ENCODE measurements at places on chromosomes 3 and 15.

DNA sequence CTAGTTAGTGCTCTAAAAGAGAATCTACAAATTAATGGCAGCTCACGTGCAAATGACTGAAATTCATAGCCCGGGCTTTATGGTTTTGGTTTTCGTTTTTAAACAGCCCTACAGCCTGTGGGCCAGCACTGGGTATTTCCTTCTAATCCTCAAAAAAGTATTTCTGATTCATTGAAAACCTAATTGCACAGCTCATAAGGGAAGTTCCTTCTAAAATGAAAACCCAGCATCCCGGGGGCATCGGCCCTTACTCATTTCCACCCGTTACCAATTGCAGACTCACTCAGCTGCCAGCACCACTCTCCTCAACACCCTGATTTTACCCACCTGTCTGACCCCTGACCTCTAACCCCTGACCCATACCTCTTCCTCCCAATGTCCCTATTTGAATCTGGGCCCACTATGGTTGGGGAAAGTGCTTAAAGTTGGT, 59.5 kb upstream of the ZNF148 start:
- no peak for DNase-seq

- DNase-seq, result peak; percentile 52
These were observed 31.6 kb downstream of the COL8A1 start for GRCh38 chr3:99669879-99670555.

DNA sequence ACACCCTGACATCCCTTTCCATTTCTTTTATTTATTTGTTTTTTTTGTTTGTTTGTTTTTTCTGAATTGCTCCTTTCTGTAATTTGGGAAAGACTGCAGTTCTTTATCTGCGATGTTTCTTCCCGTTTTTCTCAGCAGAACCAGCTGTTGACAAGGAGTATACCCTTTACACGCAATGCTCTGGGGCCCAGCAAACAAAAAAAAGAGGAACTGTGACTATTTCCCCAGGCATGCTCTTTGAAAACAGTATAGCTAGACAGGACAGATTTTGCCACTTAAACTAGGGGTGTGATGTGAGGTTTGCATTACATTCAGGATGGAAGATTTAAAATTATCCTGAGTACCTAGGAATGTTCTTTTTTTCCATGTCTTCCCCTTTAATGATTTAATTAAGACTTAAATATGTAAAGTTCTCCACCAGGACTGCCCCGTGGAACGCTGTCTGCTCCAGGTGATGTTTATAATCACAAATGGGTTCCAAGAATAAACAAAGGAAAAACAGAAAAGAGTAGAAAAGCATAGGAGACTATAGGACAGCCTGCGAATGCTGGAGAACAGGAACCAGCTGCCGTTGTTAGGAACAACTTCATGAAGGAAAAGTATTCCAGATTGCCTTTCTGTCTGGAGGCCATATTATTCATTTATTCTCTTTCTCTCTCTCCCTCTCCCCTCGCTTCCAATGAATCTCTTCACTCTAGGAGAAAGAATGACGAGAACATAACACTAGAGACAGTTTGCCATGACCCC, 43.3 kb downstream of the TGFBR2 start:
- DNase-seq, result peak; percentile 91

- DNase-seq, result peak; percentile 36
These were observed 573 bp downstream of the MME start for GRCh38 chr3:155080692-155081091.

GRCh38 chr3:39809181-39809994, at the start of gene MYRIP:
TSS of gene MYRIP (plus strand) at chr3:39809609. CDS start at chr3:39900817, 91,208 bp downstream.
- no peak for DNase-seq

DNA sequence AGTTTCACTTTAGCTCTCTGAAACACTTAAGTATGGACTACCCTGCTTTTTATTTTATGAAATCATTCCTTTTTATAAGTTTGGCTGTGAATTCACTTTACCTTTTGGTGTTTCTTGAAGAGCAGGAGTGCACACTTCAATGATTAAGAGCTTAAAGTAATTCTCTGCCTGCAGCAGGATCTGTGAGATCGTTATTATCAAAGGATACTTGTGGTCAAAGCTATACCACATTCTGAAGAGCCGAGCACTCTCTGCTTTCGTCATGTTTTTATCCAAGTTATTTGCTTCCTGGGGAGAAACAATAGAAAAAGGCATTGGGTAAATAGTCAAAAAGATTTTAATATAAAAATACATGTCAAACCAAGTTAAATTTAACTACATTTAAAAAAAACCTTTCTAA, 243.7 kb downstream of the CHST2 start:
- DNase-seq, result peak; percentile 62

DNA sequence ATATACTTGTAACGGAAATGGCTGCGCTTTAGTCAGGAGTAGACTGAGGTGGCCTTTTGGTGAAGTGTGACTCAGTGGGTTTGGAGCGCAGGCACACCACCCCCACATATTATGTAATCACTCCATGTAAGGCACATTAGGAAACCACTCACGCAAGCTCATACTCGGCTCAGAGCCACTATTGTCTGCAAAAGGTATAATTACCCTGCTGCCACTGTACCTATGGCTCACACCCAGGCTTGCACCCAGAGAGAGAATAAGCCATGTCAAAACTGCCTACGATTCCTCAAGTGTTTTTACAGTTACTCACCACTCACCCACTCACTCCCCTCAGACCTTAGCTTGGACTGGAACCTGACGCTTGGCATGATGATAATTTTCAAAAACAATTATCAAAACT, 611.9 kb upstream of the CCDC54 start:
- DNase-seq, result no peak

DNA sequence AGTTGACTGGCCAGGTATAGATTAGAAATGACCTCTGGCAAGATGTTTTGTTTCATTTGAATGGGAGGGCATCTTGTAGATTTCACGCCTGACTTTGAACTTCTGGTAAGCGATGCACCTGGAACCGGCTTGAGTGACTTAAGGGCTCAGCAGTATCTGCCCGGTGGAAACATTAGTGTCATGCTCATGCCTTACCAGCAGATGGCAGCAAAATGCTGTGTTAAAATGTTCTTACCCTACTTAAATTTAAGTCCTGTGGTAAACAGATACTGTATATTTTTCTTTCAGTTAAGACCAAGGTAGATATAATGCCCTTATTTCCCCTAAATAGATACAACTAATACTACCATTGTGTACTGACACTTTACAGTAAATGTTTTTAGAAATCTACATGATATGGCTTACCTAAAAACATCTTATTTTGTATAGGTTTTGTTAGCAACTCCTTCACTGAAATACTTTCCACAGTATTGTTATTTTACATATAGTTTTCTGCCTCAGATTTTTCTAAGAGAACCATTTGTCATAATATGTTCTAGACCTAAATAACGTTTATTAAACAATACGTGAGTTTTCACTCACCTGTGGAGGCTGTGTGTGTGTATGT, 25.5 kb downstream of the ASB7 start:
- DNase-seq, result peak; percentile 75

- DNase-seq, result no peak
These were observed 56.2 kb upstream of the FILIP1L start for GRCh38 chr3:100170486-100170885.

- DNase-seq, result peak; percentile 66
These were observed 485 bp downstream of the CELF6 start for GRCh38 chr15:72319360-72319984.

GRCh38 chr15:83869341-83869740, 215.4 kb downstream of the ADAMTSL3 start:
- no peak for DNase-seq

GRCh38 chr15:90291679-90292356, 26.3 kb downstream of the NGRN start:
- DNase-seq, result no peak

DNA sequence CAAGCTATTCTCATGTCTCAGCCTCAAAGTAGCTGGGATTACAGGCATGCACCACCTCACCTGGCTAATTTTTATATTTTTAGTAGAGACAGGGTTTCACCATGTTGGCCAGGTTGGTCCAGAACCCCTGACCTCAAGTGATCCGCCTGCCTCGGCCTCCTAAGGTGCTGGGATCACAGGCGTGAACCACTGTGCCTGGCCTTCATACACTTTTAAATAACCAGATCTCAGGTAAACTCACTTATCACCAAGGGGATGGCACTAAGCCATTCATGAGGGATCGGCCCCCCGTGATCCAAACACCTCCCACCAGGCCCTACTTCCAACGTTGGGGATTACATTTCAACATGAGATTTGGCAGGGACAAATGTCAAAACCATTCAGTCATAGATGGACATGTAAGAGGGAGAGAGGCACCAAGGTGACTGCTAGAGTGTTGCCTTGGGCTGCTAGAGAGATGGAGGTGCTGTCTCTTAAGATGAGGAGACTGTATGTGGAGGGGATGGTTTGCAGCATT, 13.3 kb upstream of the DOCK3 start:
- no peak for DNase-seq

- peak; percentile 49 for DNase-seq
These were observed 212.5 kb downstream of the OSBPL10 start for GRCh38 chr3:31768479-31769125.

GRCh38 chr3:64270142-64270865, 45.0 kb upstream of the PRICKLE2 start:
- no peak for DNase-seq

- DNase-seq, result no peak
These were observed 26.7 kb downstream of the SLC6A1 start for GRCh38 chr3:11019116-11019819.

DNA sequence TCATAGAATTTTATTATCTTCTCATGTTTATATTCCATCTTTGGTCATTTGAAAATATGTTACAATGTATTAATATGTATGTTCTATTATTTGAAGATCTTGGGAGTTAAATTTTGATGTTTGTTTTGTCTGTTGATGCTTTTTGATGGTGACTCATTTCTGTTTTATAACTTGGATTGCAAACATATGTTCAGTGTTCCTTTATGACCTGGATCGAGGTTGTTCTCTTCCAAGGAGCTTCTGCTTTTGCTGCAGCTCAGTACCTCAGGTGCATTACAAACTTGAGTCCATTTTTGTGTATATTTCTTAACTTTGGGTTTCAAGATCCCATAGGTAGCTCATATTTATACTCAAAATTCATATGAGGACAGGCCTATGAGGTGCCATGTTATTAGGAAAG, 37.1 kb downstream of the ESYT3 start:
- DNase-seq, result no peak

GRCh38 chr3:74139648-74140047, 474.8 kb downstream of the CNTN3 start:
- DNase-seq, result no peak

GRCh38 chr3:66490214-66490613, 10.6 kb downstream of the LRIG1 start:
- peak; percentile 75 for DNase-seq

- DNase-seq, result no peak
These were observed 633 bp downstream of the THPO start for GRCh38 chr3:184377374-184377773.

DNA sequence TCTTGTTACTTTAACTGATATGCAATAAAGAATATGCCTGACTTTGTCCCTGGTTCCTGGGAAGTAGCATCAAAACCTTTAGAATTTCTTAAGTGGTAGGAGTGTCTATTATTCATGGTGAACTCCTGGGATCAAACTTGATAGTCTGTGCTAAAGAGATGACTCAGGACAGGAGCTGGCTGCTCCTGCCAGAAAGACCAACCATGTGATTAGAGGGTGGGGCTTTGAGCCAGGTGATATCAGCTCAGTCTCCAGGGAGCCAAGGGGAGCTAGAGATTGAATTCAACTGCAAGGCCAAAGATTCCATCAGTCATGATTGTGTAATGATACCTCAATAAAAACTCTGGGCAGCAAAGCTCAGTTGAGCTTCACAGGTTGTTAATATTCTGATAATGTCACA, 20.6 kb upstream of the TMC3 start:
- DNase-seq, result no peak

- DNase-seq, result no peak
These were observed 188.4 kb upstream of the ST8SIA2 start for GRCh38 chr15:92205255-92205739.

GRCh38 chr3:137065381-137065780, 107.6 kb downstream of the IL20RB start:
- no peak for DNase-seq

DNA sequence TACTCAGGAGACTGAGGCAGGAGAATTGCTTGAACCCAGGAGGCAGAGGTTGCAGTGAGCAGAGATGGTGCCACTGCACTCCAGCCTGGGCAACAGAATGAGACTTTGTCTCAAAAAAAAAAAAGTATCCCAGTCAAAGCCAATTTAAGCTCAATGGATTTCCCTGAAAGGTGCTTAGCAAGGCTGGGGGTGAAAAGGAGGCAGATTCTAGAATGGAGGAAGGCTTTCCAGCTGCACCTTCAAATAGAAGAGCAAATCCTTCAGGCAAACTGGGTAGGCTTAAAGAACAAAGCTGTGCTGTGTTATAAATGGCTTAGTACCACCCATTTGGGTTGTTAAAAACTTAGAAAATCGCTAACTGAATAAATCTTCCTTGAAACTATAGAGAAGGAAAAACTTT, 3.0 kb upstream of the IFT57 start:
- no peak for DNase-seq

- peak; percentile 56 for DNase-seq
These were observed 35.2 kb downstream of the TSC22D2 start for GRCh38 chr3:150443331-150443741.

DNA sequence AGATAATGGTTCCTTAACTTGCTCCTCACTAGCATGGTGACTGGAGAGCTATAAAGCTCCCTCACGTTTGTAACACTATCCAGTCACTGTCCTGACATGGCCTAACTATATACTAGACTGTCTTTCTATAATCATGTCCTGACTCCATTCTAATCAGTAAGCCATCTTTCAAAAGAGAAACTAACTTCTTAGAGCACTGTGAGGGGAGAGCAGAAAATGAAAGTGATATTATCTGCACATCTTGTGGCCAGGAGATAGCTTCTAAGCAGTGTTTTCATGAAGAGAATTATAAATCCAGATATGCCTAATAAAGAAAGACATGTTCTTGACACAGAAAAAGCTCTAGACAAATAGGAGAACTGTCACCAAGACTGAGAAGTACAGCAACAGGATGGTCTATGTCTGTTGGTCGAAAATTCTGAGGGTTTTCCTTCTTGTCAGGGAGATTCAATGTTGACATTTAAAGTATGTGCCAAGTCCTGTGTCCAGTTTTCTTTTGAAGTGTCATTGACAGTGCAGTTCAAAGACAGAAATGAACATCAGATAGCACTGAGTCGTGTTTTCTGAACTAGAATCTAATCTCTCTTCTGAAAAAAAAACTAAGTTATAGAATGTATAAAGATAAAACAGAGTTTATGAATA, 230.6 kb upstream of the PEX5L start:
- no peak for DNase-seq

DNA sequence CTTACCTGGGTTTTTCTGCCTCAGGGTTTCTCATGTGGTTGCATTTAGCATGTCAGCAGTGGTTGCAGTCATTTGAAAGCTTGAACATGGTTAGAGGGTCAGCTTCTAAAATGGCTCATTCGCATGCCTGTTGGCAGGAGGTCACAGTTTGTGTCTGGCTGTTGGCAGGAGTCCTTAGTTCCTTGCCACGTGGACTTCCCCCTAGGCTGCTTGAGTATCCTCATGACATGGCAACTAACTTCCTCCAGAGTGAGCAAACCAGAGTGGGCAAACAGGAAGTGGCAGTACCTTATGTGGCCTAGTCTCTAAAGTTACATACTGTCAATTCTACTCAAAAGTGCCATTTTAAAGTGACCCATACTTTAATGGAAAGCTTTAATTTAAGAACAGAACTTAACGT, 3.4 kb upstream of the UNC13C start:
- no peak for DNase-seq

GRCh38 chr3:111538681-111539083, 3.3 kb upstream of the CD96 start:
- DNase-seq, result peak; percentile 89

- DNase-seq, result no peak
These were observed 339.4 kb upstream of the CBLB start for GRCh38 chr3:106208251-106208650.
